Cardiac septum (tissue), 1 donor: ENCODE measurements at places on chromosomes 5 and 9.
A peak's percentile ranks its signal among the peaks of the same experiment; 100 is the strongest.

- DNase-seq = no peak
Measured at GRCh38 chr5:90169078-90169477, 240.5 kb downstream of the CETN3 start.

DNA sequence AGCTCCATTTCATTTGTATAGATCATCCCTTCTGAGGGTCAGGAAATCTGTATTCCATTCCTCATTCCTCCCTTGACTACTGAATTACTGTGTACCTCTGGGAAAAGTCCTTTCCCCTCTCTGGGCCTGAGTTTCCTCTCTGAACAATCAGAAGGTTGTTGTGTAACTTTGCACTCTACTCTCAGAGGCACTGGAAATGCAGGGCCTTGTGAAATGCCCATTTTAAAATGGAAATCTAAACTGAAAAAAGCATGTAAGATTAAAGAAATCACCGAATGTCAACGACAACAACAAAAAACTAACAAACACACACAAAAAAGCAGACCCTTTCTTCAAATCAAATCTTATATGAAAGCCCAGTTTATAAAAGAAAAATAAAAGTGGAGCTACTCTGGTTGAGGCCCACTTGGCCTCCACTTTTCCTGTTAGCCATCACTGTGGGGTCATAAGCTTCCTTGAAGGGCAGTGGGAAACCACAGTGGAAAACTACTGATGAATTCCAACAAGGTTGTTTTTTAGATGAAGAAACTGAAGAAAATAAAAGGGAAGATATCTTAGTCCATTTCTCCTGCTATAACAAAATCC is 21.6 kb upstream of the GRPEL2 start:
- DNase-seq = no peak

GRCh38 chr5:35830587-35830986 is 26.1 kb upstream of the IL7R start:
- DNase-seq = no peak

DNA sequence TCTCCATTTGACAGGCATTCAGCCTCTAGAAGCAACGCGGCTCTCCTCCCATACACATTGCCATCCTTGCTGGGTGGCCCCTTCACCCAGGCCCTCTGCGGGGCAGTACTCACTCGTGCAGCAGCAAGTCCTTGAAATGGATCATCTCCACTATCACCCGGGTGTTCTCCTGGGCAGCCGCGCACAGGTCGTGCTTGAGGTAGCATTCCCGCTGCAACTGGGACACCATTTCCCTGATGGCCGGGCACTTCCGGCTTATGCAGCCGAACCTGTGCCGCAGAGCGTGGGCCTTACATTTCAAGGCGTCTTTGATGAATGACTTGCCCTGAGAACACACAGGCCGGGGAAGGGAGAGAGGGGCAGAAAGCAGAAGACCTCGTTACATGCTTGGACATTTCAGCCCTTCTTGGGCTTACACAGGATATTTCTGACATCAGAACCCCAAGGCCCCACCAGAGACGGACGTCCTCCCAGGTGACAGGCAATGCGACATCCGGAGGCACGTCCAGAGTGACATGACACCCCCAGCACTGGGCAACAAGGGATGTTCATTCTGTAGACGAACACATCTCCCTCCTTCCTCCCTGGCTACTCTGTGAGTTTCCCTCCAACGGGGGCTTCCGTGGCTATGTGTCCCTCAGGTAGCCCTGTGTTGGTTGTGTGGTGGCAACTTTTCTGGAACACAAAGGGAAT is 5.0 kb downstream of the STC2 start:
- DNase-seq = no peak

- no peak for DNase-seq
Measured at GRCh38 chr9:117678871-117679270, 25.3 kb upstream of the TLR4 start.

DNA sequence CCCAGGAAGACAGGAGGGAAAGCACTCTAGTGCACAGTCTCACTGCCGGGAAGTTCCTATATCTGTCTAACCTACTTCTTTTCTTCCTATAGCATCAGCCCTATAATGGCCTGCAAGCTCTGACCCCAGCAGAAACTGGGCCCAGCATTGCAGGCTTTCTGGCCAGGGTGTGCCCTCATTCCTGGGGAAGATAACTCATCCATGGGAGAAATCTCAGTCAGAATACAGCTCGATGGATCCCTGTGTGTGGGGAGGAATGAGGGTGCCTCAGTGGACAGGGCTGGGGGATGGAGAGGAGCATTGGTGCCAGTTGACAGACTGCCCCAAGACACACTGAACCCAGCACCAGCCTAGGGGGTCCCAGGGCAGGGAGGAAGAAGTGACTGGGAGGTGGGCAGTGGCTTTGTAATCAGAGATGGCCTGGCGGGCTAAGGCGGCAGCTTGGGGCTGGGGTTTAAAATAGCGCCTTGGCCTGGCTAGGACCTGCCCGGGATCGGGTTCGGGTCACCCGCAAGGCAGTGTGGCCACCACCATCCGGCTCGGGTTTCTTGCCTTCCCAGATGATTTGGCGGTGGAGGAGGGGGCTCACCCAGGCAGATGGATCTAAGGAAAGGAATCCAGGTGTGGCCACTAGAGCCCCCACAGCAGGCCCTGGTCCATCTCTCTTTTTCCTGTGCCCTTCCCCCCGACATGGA is 7.6 kb upstream of the CXXC5 start:
- peak; percentile 61 for DNase-seq

GRCh38 chr5:84599964-84600363 is 215.3 kb upstream of the EDIL3 start:
- no peak for DNase-seq

DNA sequence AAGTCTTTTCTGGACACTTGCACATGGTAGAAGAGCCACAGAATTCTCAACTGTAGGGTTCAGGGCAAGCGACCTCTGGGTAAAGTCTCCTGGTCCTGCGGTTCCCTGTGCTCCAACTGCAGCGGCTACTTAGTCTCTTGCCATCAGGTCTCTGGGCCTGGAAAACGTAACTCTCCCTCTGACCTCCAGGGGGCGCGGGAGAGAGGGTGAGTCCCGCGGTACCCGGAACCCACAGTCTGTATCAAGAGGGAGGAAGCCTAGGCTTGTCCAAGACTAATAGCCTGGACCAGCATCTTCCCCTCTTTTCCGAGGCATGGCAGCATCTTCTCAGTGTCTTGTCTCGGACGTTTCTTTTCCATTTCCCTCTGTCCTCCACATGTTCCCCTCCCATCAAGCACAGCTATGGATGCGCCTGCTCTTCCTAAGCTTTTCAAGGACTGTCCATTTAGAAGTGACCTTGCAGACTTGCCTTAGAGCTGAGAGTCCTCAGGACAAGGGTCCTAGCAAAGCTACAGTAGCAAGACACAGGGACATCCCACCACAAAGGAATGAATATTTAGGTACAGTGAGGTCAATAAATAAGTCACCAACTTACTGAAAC is 59.3 kb downstream of the FSTL4 start:
- DNase-seq = no peak

GRCh38 chr5:56525113-56525512 is 290.2 kb upstream of the MAP3K1 start:
- DNase-seq = no peak

DNA sequence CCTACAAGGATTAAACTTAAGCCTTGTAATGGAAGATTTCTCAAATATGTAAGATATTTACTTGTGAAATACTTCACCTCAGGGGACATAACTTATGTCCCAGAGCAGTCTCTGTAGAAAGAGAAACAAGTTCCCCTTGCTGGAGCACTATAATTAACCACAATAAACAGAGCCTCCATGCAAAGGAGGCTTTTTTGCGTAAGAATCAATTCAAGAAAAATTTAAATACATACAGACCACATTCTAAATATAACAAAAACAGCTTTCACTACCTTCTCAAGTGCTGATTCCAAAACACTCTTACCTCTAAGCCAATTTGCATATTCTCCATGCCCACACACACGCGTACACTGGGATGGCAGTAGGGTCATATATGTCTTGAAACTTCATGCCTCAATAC is 30.7 kb upstream of the CCNB1 start:
- no peak for DNase-seq
